NK-92 treated with Interleukin-12 subunit alpha and Interleukin-12 subunit beta, amount 100 ng/mL, for 24 hours (cell line): ENCODE measurements at places on chromosomes 13 and 19.
A peak's percentile ranks its signal among the peaks of the same experiment; 100 is the strongest.

GRCh38 chr13:40562975-40563349, 103.5 kb downstream of the FOXO1 start:
- DNase-seq, result no peak

DNA sequence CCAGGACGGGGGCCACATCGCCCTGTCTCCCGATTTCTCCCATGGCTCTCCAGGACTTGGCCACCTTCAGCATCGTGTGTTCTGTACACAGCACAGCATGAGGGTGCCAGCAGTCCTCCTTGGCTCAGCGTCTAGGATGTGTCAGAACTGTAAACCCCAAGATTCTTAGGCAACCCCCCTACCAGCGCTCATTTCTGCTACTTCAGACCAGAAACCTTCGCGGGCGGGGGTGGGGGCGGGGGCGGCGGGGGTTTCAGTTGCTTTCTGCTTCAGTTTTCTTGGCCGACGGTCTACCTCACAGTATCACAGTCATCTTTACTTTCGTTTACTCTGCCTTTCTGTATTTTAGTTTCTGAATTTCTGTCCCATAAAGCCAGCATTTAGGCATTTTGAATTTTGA, 82.4 kb downstream of the GGACT start:
- DNase-seq, result peak; percentile 20

- DNase-seq, result no peak
Measured at GRCh38 chr13:43196086-43196621, 172.8 kb downstream of the DNAJC15 start.

DNA sequence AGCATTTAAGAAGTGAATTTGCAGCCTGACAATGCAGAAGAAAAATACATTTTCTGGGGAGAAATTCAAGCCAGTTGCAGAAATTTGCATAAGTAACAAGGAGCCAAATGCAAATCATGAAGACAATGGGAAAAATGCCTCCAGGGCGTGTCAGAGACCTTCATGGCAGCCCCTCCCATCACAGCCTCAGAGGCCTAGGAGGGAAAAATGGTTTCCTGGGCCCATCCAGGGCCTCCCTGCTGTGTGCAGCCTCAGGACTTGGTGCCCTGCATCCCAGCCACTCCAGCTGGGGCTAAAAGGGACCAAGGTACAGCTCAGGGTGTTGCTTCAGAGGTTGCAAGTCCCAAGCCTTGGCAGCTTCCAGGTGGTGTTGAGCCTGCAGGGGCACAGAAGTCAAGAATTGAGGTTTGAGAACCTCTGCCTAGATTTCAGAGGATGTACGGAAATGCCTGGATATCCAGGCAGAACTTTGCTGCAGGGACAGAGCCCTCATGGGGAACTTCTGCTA, 16.7 kb upstream of the ITM2B start:
- no peak for DNase-seq

DNA sequence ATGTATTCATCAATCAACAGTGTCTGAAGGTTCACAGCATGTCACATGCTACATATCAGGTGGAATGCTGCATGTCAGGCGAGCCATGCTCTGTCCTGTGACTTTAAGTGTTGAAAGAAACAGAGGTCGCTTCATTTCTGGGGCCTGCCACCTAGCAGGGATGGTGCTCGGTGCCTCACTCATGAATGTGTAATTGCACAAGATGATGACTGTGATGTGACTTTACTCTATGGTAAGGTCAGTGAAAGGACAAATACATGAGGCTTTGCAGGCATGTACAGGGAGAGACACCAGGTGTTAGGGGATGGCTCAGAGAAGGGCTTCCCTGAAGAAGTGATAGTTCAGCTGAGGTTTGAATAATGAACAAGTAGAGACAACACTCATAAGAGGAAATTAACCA, 66.7 kb downstream of the FRY start:
- no peak for DNase-seq

GRCh38 chr13:90233933-90234672, 1113.4 kb upstream of the MIR17HG start:
- DNase-seq, result no peak

DNA sequence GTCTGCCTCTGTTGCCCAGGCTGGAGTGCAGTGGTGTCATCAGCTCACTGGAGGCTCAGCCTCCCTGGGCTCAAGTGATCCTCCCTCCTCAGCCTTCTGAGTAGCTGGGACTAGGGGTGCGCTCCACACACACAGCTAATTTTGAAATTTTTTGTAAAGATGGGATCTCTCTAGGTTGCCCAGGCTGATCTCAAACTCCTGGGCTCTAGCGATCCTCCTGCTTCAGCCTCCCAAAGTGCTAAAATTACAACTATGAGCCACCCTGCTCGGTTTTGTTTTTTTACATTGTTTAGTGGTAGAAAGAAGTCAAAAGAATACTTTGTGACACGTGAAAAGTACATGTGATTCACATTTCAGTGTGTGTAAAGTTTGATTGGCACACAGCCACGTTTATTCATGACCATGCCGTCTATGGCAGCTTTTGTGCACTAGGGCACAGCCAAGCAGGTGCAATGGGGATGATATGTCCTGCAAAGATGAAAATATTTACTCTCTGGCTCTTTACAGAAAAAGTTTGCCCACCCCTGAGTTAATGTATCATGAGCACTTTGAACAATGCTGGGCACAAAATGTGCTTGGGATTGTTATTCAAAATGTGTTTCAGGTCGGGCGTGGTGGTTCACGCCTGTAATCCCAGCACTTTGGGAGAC, 16.2 kb upstream of the NFIC start:
- DNase-seq, result no peak

GRCh38 chr19:19105365-19106055, 32.8 kb downstream of the TMEM161A start:
- no peak for DNase-seq

DNA sequence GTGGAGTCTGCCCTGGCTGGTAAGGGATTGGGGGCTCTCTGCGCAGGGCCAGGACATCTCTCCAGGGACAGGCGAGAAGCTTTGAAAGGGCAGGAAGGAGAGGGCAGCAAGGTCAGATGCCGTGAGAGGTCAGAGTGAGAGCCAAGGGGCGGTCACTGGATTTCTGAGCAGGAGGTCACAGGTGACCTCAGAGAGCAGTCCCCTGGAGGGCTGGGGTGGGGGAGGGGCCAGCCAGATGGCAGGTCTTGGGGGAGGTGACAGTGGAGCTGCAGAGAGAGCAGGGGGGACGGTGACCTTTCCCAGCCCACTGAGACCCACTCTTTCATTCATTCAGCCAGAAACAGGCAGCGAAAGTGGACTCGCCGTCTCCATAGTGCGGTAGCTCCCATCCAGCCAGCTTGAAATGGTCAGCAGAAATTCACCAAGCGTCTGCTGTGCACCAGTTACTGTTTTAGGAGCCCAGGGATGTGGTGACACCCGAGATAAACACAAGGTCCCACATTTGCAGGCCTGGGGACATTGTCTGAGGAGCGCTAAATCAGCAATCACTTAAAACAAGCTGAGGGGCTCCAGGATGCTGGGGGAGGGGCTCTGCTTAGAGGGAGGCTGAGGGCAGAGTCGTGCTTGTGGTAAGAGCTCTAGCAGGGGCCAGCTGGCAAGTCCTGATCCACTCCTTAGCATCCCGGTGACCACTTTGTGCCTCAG, 10.2 kb downstream of the CARM1 start:
- DNase-seq, result no peak
